ENCODE measurements at places on chromosomes 1 and 21.

- DNase-seq, result no peak
These were observed 48.2 kb upstream of the LRP8 start for GRCh38 chr1:53376041-53376461.

GRCh38 chr1:14009582-14009981 is 309.6 kb downstream of the PRDM2 start:
- DNase-seq, result no peak

DNA sequence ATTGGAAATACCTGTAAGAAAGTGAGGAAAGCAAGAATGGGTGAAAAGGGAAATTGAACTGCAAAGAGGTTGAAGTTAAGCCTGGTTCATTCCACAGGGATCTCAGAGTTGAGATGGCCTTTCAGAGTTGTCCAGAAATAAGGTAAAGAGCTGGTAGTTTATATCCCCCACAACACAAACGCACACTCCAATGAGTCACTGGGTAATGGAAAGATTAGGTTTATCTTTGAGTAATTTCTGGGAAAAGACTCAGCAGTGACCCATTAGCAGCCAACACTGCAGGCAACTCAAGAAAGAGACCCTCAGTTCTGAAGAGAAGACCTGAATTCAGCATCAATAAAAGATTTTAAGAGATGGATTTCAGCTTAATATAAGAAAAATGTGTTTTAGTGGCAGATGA is 485.5 kb downstream of the PTPRC start:
- DNase-seq, result no peak

DNA sequence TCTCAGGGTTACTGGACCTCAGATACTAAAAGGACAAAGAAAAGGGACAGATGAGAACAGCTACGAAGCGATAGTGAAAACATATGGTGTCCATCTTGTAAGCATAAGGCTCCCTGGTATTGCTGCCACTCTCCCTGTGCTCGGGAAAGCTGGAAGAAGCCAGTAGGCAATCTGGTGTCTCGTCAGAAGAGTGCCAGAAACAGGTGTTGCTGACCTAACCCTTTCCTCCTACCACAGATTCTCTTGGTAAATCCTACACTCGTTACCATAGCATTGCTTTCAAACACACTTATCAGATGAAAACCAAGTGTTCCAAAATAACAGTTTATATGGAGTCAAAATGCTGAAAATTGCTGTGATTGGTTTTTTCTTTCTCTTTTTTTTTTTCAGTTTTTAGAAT is 146.3 kb downstream of the NRIP1 start:
- no peak for DNase-seq

DNA sequence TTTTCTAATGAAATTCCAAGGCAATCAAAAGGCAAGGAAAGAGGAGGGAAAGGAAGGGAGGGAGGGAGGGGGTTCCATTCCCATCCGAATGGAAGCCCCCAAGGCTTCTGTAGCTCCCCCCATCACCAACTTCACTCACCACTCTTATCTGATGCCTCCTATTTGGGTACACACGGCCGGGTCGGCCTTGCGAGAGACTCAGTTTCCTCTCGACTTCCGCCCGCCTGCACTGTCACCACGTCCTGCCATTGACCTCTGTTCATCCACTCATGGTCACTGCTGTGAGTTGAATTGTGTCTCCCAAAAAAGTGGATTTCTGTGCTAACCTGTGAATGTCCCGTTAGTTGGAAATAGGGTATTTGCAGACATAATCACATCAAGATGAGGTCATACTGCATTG is 11.2 kb downstream of the PDE9A start:
- no peak for DNase-seq

DNA sequence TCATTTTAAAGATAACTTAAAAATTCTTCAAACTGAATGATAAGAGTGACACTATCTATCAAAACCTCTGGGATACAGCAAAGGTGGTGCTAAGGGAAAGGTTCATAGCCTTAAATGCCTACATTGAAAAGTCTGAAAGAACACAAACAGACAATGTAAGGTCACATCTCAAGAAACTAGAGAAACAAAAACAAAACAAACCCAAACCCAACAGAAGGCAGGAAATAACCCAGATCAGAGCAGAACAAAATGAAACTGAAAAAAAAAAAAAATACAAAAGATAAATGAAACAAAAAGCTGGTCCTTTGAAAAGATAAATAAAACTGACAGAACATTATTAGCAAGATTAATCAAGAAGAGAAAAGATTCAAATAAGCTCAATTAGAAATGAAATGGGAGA is 6.8 kb downstream of the ODF2L start:
- DNase-seq, result no peak

GRCh38 chr1:33301273-33301984 is 19.5 kb downstream of the A3GALT2 start:
- no peak for DNase-seq

- DNase-seq, result no peak
These were observed 27.5 kb upstream of the SLAMF9 start for GRCh38 chr1:159981351-159982055.

DNA sequence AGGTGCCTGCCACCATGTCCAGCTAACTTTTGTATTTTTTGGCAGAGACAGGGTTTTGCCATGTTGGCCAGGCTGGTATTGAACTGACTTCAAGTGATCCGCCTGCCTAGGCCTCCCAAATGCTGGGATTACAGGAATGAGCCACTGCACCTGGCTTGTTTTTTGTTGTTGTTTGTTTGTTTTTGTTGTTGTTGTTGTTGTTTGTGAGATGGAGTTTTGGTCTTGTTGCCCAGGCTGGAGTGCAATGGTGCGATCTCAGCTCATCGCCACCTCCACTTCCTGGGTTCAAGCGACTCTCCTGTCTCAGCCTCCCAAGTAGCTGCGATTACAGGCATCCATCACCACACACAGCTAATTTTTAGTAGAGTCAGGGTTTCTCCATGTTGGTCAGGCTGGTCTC is 7.1 kb upstream of the L1TD1 start:
- DNase-seq, result no peak

DNA sequence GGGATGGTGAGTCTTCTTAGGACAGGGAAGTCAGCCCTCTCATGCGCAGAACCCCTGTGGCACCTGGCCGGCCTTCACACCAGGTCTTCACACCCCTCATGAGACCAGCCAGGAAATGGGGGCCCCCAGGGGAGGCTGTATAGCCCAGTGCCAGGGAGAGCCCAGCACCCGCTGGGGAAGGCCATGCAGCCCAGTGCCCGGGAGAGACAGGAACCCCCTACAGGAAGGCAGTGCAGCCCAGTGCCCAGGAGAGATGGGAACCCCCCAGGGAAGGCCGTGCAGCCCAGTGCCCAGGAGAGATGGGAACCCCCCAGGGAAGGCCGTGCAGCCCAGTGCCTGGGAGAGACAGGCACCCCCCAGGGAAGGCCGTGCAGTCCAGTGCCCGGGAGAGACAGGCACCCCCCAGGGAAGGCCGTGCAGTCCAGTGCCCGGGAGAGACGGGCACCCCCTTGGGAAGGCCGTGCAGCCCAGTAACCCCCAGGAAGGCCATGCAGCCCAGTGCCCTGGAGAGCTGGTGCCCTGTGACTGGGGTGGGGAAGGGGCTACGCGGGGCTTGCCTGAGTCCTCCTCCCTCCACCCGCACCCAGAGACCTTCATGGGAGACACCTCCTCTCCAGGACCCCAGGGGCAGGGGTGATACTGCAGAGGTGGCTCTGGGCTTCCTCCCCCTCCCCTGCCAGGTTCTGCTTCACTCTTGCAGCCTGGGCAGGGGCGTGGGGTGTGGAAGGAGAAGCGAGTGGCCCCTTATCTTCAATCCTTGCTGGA is 110.5 kb upstream of the COL6A1 start:
- DNase-seq, result no peak

DNA sequence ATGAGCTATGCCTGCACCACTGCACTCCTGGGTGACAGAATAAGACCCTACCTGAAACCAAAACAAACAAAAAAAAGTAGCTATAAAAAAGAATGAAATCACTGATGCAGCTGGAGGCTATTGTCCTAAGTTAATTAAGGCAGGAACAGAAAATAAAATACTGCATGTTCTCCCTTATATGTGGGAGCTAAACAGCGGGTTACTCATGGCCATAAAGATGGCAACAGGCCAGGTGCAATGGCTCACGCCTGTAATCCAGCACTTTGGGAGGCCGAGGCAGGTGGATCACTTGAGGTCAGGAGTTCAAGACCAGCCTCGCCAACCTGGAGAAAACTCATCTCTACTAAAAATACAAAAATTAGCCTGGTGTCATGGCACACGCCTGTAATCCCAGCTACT is 152.7 kb downstream of the PIK3R3 start:
- DNase-seq, result peak; percentile 90

GRCh38 chr1:202658251-202658759 is 51.9 kb downstream of the SYT2 start:
- no peak for DNase-seq

DNA sequence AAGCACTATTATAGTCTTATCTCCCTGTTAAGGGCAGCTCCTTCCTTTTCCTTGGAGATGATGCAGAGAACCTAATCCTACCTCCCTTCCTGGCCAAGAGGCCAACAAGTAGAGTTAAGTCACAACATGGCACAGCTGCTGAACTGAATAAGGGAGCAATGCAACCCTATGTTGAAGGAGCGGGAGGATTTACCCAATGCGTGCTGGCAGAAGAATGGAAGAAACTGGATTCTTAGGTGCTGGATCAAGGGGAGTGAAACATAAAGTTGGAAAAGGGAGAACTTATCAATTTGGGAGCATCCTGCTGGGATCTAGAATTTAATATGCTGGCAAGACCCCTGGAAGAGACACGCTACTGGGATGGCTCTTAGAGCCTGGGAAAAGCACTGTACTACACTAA is 12.0 kb upstream of the HUNK start:
- no peak for DNase-seq

DNA sequence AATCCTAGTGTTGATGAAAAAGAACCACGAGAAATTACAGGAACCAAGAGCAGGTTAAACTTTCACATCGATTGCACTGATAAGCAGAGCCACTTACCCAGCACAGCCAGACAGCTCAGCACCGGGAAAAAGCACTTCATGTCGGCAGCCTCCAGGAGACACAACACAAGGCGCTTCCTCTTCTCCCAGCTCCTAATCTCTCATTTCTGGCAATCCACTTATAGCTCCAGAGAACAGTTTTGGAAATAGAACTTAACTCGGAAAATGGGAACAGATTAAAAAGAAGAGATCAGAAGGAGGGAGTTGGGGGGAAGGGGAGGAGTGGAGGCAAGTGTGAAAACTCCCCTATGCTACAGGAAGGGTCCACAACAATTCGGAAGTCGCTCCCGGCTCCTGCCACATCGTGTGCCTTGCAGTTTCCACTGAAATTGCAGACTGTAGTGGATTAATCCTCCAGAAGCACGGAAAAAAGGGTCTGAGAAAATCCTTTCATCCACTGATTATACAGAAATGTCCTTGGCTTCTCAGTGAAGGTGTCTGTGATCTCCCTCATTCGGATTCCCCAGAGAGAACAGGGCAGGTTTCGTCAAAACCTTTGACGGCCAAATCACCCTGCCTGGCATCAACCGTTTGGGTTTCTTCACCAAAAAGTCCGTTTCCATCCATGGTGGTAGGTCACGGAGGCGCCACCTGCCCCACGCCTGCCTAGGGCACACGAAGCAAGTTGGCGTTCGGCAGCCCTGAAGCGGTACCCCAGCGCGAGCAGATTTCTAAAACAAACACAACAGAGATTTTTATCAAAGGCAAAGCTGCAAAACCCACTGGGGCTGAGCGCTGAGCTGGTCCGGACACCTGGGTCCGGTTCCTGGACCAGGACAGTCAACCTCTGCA is 1.1 kb downstream of the IGSF3 start:
- DNase-seq, result no peak

DNA sequence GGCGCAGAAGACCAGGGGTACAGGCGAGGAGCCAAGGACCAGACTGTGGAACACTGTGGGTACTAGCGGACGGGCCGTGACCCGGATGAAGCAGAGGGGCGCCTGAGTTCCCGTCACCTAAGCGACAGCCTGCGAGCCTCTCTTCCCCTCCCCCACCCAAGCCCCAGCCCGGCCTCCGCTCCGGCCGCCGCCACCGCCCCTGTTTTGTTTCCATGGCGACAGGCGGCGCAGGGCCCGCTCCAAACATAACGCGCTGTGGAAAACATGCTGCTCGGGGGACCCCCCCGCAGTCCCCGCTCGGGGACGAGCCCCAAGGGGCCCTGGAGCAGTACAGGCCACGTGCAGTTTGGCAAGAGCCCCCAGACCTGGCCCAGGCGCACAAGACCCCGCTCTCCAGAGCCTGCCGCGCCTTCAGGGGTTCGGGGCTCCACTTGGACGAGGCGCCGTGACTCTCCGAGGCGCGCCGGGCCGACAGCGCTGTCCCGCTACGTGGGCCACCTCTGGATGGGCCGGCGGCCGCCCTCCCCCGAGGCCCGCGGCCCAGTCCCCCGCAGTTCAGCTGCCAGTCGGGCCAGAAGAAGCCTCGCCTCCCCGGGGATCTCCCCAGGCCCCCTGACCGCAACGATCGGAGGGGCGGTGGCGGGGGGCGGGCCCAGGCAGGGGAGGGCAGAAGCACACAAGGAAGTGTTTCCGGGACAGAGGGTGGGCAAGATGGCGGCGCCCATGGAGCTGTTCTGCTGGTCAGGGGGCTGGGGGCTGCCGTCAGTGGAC is at the start of gene MTX1:
TSS of gene MTX1 (plus strand) at position 155 of the 771 bp plus-strand sequence. CDS start at position 265, 110 bp downstream.
- peak; percentile 74 for DNase-seq

DNA sequence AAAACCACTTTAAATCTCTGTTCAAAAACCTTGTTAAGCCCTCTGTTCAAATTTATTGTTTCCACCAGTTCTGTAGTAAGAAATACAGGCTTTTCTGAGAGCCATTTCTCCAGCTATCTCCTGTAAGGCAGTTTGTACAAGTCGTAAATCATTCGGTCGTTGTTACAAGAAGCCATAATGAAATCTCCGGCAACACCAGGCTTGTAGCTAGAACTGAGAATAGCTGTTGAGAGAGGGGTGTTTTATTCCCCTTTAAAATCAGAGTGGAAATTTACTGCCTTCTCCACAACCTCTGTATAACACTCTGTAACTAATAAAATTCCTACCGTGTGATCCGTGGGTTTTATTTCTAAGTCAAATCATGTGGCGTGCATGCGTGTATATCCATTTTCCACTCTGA is 335.8 kb upstream of the KAZN start:
- DNase-seq, result no peak

DNA sequence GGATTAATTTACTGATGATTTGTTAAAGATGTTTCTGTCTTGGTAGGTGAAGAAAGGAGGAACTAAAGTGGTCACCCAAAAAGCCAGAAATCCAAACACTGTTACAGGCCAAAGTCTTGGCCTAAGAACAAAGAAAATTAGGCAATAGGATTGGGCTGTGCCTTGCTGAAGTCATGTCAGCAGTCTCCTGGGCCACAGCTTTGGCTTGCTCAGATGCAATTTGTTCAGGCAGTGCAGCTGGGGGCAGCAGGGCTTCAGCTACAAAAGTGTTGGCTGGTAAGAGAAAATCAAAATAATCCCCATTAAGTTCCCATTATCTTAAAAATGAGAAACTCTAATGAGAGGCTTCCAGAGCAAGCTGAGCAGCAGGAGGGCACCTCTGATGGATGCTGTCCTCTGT is 14.0 kb upstream of the RAP1A start:
- DNase-seq, result no peak
